ENCODE measurements at places on chromosomes 4 and X.
A peak's percentile ranks its signal among the peaks of the same experiment; 100 is the strongest.

DNA sequence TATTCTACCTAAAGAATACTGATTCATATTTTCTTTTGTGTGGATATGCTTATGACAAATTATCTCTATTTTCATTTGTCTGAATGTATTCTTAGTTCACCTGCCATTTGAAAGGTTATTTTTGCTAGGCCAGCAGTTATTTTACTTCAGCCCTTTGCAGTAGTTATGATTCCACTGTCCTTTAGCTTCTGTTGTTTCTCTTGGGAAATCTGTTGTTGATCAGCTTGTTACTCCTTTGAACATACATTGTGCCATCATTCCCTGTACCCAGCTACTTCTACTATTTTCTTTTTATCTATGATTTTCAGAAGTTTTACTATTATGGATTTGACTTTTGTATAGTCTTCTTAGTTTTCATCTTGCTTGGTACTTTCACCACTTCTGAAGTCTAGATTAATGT is 37.2 kb downstream of the RBM46 start:
- no peak for DNase-seq

- DNase-seq = no peak
Observed at GRCh38 chr4:140672416-140672815, 83.8 kb downstream of the TBC1D9 start.

GRCh38 chr4:98935633-98936032 is 6.7 kb upstream of the EIF4E start:
- DNase-seq = no peak

DNA sequence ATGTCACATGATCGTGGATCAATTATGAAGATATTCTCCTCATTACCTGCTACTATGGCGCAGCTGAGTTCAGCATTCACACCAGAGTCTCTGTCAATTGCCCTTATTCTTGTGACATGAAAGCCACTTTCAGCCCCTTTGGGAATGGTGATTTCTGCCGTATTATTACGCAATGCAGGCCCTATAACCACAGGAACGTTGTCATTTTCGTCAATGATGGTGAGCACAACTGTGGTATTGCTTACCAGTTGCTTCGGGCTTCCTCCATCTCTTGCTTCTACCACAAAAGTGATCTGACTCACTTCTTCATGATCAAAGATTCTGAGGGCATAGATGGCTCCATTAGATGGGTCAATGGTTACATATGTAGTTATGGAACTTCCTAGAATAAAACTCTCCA is 2.1 kb downstream of the PCDH18 start:
- no peak for DNase-seq

DNA sequence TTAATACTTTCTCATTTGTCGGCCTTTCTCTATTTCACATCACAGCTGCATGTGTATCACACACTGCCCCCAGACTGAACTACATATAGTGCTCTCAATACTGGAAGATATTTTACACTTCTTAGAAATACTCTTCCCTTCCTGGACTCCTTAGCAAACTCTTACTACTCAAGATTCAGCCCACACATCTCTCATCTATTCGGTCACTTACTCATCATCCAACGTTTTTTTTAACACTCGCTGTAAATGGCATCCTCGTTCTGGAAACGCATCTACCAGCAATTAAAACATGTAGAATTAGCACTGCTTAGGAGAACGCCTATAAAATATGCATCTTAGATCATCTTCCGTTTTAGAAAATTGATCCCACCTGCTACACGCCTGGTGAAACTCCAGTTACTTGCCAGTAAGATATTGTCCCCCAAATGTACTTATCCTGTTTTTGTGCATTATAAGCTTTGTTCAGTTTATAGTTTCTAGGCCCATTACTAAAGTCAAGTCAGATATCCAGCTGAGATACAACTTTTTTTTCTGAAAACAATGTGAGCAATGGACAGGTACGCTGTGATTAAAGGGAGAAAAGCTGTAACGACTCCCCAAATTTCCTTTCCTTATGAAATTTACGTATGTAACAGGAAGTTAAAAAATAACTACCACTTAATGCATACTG is 1.0 kb downstream of the LRP2BP start:
- no peak for DNase-seq

GRCh38 chr4:7348946-7349900 is 85.5 kb downstream of the PSAPL1 start:
- DNase-seq = no peak

GRCh38 chrX:131521824-131522223 is 22.1 kb upstream of the OR13H1 start:
- no peak for DNase-seq

GRCh38 chrX:40164751-40165150 is 67.0 kb upstream of the BCOR start:
- DNase-seq = peak; percentile 13

DNA sequence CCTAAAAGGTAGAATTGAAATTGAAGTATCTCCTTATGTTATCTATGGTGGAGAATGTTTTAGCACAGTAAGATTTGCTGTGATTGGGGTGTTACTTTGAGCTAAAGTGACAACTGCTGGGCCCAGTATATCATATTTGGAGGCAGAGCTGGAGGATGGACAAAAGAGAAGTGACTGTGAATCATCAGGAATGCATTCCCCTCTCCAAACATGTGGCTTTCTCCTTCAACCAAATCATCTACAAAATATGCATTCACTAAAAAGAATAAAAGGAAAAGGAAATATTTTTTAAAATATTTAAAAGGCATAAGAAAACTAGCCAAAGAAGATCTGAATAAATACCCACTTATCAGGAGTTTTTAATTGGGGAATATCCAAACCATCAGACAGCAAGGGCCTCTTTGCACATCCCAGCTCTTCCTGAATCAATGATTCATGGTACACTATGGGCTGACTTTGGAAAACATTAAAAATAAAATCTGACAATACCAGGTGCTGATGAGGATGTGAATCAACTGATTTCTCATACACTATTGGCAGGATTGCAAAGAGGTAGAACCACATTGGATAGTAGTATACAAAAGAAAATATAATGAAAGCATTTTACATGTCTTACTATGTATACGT is 671.7 kb upstream of the NR3C2 start:
- DNase-seq = no peak

DNA sequence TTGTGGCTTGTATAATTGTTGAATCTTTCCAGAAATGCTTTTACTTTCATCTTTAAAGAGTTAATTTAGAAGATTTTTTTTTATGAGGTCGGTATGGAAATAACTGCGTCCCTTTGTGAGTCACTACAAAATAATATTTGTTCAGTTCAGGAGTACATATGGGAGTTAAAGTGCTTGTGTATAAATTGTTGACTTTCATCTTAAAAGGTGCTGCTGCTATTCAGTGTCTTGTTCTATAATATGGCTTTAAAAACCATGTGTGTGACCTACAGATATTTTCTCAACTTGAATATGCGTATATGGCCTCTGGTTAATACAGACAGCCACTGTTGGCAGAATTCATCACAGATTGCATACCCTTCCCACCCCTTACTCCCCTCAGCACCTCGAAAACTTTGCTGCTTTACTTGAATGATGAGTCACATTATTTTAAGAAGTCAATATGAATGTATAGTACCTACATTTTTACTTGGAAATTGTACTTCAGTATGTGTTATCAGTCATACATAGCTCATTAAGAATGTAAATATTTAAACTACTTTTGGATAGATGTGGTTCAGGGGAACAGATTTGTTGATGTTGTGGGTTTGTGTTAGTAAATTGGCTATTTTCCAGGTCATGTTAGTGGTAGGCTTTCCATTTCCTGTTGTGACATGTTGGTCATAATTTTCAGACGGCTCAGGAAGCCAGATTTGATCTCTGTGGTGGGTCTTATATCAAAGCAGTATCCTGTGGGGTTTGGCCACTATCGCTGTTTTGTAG is 1.5 kb downstream of the CLCN3 start:
- DNase-seq = no peak

DNA sequence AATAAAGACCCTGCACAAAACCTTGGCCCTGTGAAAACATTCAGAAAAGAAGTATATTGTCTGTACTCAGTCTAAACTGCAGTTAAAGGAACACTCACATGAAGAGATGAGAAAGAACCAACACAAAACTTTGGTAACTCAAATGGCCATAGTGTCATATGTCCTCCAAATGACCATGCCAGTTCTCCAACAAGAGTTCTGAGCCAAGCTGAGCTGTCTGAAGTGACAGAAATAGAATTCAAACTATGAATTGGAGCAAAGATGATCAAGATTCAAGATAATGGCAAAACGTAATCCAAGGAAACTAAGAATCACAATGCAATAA is 739.3 kb upstream of the NDST4 start:
- no peak for DNase-seq

DNA sequence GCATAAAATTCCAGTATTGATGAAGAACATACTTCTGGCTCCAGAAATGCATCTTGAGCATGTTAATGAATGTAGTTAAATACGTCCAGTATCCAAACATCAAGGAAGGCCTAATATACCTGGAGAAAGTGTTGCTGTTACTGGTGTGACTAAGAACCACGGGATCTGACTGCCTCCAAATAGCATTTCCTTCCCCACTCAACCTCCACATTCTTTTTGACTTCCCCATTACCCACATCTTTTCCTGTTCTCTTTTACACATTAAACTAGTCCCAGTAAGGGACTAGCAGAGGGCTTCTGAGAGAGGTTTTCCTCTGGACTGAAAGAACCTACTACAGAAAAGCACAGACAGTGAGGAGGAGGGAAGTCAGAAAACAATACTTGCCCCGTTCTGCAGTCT is 482.8 kb upstream of the HTR2C start:
- DNase-seq = no peak

GRCh38 chrX:38656350-38656915 is 95.1 kb downstream of the TSPAN7 start:
- no peak for DNase-seq

- DNase-seq = no peak
Observed at GRCh38 chr4:112287258-112287989, 1.7 kb upstream of the TIFA start.

DNA sequence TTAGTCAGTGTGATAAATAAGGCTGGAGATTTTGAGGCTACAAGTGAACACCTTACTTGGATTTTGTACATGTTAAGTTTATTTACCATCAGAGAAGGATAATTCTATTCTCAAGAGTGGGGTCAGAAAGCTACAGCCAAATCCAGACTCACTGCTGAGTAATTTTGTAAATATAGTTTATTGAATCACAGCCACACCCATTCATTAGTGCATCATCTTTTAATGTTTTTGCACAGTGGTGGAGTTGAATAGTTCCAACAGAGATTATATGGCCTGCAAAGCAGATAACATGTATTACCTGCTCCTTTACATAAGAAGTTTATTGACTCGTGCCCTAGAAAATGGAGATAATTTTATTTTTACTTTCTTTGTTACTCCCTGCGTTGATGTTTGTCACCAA is 60.4 kb downstream of the PCDH18 start:
- DNase-seq = no peak

DNA sequence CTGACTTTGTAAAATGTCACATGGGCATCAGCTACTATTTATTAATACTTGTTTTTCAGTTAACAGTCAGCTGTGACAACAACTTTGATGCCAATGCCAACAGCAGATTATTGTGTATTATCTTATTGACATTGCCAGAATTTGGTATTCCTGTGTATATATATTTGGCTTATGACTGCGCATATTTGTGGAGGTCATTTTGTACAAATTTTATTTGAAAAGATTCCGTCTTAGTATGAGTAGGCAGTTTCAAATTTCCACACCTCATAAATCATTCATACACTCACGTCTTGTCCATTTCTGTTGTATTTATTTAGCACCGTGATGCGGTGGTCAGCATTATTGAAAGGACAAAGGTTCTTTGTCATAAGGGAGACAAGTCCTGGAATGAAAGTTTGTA is 558.2 kb upstream of the NDST4 start:
- DNase-seq = no peak

DNA sequence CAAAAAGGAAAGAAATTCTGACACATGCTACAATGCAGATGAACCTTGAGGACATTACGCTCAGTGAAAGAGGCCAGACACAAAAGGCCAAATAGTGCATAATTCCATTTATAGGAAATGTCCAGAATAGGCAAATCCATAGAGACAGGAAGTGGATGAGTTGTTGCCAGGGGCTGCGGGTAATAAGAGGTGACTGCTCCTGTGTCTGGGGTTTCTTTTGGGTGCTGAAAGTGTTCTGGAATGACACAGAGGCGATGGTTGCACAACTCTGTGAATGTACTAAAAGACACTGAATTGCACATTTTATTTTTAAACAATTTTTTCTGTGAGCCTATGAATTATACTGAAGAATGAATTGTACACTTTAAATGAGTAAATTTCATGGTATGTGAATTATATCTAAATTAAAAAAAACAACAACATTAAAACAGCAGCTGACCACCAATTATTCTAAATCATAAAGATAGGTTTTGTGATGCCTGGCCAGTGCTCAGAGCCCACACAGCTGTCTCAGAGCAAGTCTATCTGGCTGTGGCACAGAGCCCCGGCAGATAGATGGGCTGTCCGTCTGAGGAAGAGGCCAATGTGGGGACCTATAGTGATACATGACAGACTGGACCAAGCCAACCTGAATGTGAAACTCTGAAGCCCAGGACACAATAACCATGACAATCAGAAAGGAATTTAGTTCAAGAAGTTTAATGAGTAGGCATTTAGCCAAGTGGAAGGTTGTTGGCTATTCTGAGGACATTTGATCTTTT is 23.5 kb upstream of the IRAK1 start:
- no peak for DNase-seq

GRCh38 chr4:128525387-128525786 is 237.8 kb upstream of the PGRMC2 start:
- no peak for DNase-seq

- DNase-seq = no peak
Observed at GRCh38 chr4:186285147-186285546, 19.2 kb downstream of the F11 start.

GRCh38 chr4:173518425-173519102 is 11.5 kb downstream of the HAND2 start:
- DNase-seq = peak; percentile 51

GRCh38 chr4:121939690-121940089 is 12.2 kb downstream of the TRPC3 start:
- DNase-seq = no peak

DNA sequence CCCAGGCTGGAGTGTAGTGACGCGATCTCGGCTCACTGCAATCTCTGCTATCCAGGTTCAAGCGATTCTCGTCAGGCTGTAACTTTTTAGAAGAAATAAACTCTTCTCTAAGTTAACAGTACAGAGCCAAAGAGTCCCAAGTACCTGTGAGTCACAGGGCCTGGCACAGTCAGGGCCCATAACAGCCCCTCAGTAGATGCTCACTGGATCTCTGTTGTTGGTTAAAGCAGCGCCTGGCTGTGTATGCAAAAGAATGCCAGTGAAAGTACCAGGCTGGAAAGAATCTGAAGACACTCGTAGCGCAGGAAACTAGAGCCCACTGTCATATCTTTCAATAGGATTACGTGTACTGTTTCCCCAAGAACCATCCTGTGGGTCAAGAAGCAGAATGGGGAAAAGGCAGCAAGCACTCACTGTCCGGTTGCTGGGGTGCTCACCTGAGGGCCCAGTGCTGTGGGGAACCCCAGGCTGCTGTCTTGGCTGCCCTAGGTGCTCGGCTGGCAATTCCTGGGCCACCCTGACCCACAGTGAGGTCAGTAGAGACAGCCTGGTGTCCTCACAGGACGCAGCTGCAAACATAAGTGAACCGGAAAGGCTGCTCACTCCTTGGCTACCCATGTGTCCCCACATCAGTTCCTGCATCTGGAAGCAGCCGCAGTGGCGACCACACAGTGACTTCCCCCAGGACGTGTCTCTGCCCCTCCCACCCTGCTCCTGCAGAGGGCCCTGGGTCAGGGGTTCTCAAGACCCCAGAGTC is 3.1 kb upstream of the SLBP start:
- no peak for DNase-seq

GRCh38 chr4:148023512-148024181 is 291.8 kb downstream of the ARHGAP10 start:
- no peak for DNase-seq
